Suppressor macrophage treated with lipopolysaccharide for 1 hour (primary cell): ENCODE measurements at places on chromosomes 1 and 21.

DNA sequence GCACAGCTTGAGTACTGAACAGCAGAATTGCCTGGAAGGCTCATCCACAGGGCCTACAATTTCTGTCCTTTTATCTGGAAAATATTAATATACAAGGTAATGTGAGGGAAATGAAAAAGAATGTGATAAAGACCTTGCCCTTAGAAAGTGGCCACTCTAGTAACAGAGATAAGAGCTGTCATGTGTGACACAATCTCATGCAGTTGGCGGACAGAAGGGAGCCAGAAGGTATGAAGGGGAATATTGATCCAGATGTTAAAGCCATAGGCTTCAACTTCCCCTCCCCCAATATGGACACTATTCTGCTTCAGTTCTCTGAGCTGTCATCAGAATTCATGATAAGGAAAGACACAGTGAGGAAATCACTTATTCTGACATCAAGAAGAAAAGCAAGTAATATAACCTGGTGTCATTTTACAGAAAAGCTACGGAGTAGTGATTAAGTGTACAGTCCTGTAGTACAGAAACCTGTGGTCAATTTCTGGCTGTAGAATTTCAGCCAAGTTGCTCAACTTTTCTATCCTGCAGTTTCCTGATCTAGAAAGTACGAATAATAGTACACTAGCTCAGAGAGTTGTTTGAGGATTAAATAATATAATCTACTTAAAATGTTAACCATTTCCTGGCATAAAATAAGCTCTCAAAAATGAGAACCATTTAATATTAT, 572.1 kb downstream of the DPYD start:
- DNase-seq, result no peak

DNA sequence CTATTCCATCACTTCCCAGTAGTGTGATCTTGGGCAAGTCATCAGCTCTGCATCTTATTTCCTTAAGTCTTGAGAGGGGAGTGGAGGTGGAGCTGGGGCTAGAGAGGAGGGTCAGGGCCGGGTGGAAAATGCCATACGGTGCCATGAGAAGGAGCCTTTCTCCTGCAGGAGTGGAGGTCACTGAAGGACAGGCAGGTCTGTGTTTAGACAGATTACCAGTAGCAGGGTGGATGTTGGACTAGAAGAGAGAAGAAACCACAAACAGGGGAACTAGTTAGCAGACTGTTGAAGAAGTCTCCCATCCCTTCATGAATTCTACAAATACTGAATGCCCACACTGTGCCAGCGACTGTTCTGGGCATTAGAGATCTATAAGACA, 13.9 kb upstream of the CPT2 start:
- no peak for DNase-seq

GRCh38 chr1:98482611-98483010, 178.9 kb upstream of the SNX7 start:
- DNase-seq, result no peak

GRCh38 chr1:2499986-2500596, 24.0 kb downstream of the PLCH2 start:
- DNase-seq, result no peak

DNA sequence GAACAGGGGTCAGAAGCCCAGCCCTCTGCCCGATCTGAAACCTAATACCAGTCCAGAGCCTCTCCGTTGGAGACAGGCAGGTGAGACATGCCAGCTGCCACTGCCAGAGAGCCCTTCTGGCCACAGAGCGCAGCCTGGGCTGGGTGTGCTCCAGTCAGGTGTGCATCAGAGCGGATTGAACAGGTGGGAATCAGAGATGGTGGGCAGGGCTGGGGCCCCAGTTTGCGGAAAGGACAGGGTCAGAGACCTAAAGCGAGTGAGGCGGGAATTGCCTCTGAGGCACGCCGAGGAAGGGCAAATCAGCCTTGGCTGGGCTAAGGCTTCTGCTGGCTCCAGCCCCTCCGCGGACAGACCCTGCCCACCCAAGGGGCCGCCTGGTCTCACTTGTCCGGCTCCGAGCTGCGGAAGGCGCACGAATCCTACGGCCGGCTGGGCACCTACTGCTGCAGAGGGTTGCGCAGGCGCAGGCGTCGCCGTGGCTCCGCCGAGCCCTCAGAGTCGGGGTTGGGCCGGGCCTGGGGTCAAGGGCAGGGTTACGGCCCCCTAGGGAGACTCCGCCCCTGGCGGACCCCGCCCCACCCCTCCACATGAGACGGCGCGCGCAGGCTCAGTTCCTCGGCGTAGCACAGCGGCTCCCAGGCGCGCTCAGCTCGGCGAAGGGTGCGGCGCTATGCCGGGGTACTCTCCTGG, 10.3 kb downstream of the CPLANE2 start:
- DNase-seq, result no peak

DNA sequence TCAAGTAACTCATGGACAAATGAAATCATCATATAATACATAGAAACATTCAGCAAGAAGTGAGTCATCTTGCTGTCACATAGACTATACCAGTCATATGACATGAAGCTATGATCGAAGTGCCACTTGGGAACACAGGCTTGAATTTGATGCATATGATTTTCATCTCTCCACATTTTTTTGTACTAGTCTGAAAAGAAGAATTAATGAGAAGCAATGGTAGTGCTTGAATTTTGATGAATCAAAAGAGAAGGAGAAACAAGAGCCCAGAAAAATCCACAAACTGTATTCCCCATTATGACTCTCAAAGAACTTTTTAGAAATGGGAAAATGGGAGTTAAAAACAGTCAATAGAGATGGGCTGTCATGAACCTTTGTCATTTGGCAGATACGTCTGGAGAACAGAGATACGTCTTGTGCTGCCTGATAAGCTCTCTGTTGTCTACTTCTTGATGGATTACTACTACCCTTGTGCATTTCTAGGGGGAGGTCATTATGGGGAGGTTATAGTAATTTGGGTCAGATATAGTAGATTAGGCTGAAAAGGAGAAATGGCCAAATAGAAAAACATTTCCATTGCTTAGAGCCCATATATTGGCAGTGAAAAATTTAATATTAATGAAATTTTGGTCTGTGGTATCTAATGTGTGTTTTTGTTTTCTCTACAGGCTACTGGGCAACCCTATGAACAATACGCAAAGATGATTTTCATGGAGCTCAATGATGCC, 8.0 kb upstream of the LEPR start:
- peak; percentile 65 for DNase-seq

- DNase-seq, result peak; percentile 17
Observed at GRCh38 chr1:11473491-11474034, 5.4 kb upstream of the DISP3 start.

DNA sequence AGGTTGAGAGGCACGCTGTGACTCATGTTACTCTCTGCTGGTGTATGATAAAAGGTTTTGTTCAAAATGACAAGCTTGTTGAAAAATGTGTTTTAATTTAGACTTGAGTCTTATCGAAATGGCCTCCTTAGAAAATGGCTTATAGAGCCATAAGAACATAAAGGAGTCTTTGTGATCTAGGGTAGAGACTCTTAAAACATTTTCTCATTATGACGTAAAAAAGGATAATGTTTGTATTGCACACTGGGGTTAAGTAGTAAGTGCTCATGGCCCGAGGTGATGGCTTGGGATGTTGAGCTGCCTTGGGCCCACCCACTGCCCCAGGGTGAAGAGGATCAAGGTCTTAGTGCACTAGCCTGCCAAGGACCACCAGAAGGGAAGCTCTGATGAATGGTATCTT, 117.4 kb downstream of the DISC1 start:
- DNase-seq, result no peak

DNA sequence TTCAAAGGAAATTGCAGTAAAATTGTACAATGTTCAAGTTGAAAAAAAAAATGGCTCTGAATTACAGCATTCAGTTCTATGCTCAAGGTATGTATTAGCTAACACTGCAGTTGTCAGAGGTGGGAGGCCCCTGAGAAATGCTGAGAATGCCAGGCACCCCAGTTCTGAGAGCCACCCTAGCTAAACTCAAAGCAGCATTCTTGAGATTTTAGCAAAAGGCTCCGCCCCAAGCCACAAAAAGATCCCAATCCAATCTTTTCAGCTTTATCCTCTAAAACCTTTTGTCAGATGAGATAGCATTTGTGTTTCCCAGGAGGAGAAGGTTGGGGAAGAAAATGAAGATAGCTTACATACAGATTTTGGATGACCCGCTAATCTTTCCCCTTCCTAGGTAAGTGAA, 68.8 kb downstream of the SMYD2 start:
- DNase-seq, result no peak

GRCh38 chr1:231597971-231598370, 28.6 kb upstream of the DISC1 start:
- no peak for DNase-seq

DNA sequence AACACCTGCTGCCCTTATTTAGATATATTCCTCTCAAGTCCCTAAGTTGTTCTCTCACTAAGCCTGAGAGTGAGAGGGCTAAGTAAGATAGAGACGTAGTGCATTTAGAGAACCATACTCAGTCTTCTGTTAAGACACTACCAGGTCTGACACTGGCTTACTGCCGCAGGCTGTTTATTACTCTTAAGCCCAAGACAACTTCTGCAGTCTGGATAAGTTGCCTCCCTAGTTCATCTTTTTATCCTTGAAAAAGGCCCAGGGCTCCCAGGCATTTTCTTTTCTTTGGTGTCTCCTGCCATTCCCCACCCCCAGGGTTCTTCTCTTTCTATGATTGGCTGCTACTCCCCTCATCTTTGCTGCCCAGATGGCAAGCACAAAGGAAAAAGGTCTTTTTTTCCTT, 38.7 kb downstream of the CACHD1 start:
- DNase-seq, result no peak

GRCh38 chr1:244254467-244254866, 197.2 kb downstream of the ADSS2 start:
- DNase-seq, result peak; percentile 78

GRCh38 chr1:11331036-11331944, 58.3 kb downstream of the UBIAD1 start:
- DNase-seq, result no peak

DNA sequence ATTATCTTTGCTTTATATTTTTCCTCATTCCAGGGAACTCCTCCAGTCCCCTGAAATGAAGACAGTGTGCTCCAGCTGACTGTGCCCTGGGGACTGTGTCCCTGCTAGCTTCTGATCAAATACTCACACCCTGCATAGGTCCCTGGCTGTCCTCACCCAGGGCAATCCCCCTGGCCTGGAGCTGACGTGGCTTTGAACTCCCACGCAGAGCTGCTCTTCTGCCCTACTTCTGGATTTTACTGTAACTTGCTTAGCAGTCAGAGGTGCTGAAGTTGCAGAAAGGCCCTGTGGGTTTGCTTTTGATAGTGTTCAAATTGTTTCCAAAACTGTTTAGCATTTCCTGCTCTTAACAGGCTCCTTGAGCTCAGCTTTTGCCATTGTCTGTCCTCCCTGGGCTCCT, 186.5 kb downstream of the FASLG start:
- DNase-seq, result peak; percentile 67

GRCh38 chr1:67618285-67619018, 66.5 kb upstream of the GADD45A start:
- no peak for DNase-seq

- DNase-seq, result peak; percentile 55
Observed at GRCh38 chr1:37922767-37923550, 23.9 kb downstream of the INPP5B start.

DNA sequence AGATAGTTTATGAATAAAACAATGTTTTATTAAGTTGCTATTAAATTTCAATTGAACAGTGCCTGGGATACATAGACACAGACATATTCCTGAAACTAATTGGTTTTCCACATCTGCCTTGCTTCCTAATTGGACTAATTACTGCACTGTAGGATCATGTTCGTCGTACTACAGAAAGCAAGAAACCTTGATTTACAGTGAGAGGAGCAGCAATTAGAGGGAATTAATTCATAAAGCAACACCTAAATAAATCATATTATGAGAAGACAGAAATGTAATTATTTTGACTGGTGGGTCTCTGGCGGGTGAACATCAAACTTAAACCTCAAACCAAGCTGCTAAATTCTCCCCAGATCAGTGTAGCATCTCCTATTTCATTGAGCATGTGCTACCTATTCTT, 124.6 kb upstream of the CAMK1G start:
- no peak for DNase-seq

- peak; percentile 28 for DNase-seq
Observed at GRCh38 chr21:34204481-34205439, 131.4 kb downstream of the MRPS6 start.

DNA sequence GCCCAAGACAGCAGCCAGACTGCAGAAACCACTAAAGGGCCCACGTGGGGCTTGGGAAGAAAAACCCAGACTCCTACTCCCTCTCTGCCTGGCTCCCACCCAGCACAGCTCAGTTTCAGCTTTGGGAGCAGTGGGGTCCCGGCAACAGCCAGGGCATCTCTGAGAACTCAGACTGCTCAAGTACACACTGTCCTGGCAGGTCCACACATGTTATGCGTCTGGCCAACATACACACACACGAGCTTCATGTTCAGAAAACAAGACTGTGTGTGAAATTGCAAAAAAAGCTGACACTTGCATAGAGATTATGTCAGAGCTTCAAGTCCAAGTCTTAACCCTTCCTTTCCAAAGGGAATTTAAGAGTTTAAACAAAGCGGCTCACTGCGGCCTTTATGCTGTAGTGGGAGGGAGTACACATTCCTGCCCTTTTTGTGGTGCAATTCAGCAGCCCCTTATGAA, 136.6 kb upstream of the CD34 start:
- no peak for DNase-seq

GRCh38 chr21:35366394-35367080, 317.4 kb upstream of the RUNX1 start:
- DNase-seq, result no peak

- no peak for DNase-seq
Observed at GRCh38 chr1:57770772-57771171, 346.9 kb upstream of the DAB1 start.

DNA sequence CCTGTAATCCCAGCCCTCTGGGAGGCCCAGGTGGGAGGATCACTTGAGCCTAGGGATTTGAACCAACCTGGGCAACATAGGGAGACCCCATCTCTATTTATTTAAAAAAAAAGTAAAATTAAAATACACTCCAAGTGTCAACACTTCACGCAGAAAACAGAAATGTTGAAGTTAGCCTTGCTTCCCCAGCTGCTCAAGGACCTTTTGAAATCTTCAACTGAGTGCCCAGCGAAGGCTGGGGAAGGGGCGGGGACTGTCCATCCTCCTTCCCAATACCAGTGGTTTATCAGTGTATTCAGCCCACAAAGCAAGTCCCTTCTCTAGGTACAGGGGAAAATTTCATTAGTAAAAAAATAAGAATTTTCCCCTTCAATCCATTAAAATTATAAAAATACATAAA, 2.2 kb upstream of the DNAJC28 start:
- no peak for DNase-seq
